ENCODE measurements at places on chromosomes 5 and 9.

GRCh38 chr5:109905906-109906305 is 216.2 kb downstream of the MAN2A1 start:
- DNase-seq, result no peak

DNA sequence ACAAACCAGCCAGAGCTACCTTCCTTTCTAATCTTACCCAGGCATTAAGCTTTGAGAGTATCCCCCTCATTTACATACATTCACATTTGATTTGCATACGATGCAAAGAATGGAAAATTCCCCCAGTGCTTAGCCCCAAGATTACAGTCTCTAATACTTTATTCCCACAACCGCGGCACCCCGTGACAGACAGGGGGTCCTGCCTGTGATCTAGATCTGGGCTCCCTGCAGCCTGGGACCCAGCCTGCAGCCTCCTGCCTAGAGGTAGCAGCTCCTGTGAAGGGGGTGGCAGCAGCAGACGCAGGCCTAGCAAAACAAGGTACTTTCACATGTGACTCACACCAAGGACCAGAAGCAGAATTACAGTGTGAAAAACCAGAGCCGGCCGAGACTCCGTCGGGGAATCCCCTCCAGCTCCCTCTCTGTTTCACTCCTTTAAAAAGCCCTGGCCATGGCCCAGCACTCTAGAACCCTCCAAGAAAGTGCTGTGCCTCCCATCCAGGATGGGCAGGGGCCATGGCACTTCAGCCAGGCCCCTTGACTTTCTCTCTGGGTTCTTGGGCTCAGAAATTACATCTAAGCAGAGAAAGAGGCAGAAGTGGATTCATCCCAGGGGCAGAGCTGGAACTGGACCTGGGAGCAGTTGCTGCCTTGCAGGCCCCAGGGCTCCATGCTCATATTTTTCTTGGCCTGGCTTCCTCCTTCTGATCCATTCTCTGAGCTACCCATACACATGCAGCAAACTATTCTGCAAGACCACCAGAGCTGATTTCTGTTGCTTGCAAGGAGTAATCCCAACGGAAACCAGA is 14.0 kb upstream of the TCF7 start:
- DNase-seq, result no peak

DNA sequence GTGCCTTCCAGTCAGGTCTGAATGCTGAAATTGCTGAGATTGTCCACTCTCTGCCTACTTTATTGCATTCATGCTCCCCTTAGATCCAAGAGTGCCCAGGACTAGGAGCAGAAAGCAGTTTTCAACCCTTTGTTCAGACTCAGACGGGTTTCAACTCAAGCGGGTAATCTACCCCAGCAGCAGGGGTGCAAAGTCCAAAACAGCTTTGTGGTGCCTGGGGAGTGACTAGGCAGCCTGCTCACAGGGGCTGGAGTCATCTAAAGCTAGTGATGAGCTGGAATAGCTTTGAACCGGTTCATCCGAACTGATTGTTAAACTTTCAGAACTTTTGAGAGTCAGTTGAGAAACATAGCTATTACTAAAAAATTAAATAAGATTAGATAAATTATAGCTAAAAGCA is 71.0 kb upstream of the IQGAP2 start:
- DNase-seq, result no peak

DNA sequence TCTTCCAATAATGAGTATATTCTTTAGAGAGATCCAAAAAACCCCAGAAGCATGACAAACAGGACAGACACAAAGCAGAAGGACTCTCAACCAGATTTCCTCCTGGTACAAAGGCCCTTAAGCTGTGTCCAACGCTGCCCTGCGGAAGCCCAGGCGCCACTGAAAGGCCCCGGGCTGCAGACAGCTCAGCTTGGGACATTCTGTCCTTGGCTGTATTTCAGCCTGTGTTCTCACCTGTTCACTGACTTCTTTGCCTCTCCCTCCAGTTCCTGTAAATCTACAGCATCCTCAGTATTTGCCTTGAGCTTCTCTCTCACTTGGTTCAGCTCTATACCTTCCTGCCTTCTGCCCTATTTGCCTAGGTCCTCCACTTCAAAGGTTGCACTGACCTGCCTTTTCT is 96.5 kb downstream of the SH3TC2 start:
- DNase-seq, result no peak

GRCh38 chr5:174198541-174198940 is 153.0 kb downstream of the NSG2 start:
- no peak for DNase-seq

GRCh38 chr5:52798938-52799337 is 11.2 kb downstream of the ITGA1 start:
- no peak for DNase-seq

Data from Jurkat, Clone E6-1 (cell line).